ENCODE measurements at places on chromosomes 5 and 9.

GRCh38 chr5:171221916-171222315 lies 87.1 kb upstream of the TLX3 start:
- no peak for DNase-seq

DNA sequence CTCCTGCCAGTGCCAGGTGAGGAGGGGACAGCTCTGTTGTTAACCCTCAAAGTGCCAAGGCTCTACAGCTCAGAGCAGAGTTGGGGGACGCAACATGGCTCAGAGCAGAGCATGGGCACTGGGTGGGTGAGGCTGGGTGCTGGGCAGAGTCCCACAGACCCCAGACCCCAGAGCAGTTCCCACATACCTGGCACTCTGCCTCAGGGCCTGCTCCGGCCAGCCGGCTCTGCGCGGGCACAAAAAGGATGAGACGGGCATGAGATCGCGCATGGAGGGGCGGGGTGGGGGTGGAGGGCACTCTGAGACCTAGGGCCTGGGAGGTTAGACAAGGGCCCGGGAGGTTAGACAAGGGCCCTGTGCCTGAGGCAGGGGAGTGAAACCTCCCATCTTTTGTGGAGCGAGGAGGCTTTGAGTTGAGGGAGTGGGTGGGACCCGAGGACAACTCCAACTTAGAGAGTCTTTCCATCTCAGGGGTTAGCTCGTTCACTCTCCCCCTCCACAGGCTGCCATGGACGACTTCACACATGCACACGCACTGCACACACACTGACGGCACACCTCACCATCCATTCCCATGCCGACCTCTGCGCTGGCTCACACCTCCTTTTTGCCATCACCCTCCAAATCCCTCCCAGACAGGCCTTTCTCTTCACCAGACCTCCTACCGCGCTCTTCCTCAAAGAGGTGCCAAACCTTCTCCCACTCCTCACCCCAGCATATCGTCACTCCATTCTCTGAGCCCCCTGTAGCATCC lies 22.0 kb downstream of the PCDH1 start:
- DNase-seq = no peak

GRCh38 chr9:2674141-2674824 lies 43.0 kb upstream of the KCNV2 start:
- DNase-seq = no peak

DNA sequence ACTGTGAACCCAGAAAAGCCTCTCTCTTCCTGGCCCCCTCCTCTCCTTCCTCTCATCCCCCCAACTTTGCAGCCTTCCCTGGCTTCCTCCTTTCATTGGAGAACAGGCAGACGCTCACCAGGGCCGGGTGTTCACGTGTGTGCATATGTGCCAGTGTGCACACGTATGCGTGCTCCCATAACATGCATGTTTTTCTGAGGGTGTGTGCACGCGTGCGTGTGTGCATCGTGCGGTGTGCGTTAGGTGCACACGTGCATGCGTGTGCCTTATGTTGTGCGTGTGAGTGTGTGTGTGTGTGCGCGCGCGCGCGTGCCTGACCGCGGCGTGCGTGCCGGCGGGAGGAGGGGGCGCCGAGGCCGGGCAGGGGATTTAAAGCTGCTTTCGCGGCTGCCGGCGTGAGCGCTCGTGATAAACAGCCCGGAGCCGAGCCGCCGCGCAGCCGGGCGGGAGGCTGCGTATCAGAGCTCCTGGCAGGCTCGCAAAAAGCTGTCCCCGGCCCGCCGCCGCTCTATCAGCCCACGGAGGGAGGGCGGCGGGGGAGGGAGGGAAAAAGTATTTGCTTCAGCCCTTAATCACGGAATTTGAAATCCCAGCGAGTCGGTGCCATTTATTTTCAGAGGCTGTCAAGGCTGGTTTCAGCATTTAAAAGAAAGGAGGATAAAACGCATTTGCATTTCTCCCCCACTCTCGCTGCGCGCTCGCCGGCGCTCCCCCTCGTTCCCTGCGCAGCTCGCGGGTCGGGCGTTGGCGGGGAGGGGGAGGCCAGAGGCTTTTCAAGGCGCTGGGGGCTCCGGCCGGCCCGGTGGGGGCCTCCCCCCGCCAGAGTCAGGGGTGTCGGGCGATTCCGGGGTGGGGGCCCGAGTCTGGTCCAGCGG lies 183.9 kb downstream of the C9orf50 start:
- DNase-seq = no peak

- DNase-seq = no peak
Observed at GRCh38 chr9:2676466-2676865, 40.8 kb upstream of the KCNV2 start.

Data from activated T-cell treated with anti-CD3 and anti-CD28 coated beads for 24 hours (primary cell).